Stimulated activated CD8-positive, alpha-beta memory T cell treated with anti-CD3 and anti-CD28 coated beads, Interleukin-7, amount 100 ng/mL, for 4 hours (primary cell): ENCODE measurements at places on chromosomes 2 and 18.

GRCh38 chr18:79819968-79820351 lies 22.2 kb downstream of the KCNG2 start:
- no peak for DNase-seq

- no peak for DNase-seq
These were observed 11.0 kb upstream of the CATIP start for GRCh38 chr2:218345491-218346236.

DNA sequence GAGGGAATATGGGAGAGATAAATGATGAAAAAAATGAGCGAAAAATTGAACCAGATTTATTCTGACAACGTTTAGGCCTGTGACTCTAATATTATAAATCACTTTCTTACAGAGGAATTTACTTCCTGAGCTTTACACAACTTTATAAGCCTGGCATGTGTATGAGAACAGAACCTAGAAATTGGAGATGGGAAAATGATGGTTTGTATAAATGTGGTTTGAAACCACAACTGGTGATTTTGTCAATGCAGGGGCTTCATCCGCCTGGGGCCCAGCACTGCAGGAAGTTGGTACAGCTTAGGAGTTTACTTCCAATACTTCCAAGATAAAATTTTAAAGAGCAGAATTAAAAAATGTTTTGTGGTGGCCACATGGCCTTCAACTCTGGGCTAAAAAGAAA lies 82.3 kb downstream of the VAPA start:
- DNase-seq = no peak

DNA sequence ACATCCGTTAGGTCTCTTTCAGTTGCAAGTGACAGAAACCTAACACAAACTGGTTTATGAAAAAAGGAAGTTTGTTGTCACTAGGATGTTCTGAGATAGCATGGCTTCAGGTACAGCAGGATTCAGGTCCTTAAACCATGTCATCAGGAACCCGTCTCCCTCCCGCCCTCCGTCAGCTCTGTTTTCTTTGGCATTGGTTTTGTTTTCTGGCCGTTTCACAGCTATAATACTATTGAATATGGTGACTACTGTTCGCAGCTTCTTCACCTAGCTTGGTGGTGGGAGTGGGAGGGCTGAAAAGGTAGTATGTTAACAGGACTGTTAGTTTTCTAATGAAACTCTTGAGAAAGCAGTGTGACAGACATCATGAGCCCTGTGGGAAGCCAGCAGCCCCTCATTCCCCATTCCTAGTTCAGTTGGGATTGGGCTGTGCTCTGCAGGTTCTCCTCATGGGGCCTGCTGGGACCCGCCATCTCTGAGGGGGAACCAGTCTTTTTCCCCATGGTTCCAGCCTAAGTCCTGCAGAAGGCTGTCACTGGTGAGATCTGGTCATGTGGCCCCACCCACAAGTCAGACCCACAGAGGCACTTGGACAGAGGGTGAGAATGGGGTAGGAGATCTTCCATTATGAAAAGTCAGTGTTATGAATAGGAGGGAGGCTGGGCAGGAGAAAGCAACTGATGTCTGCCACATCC lies 12.1 kb downstream of the PTMA start:
- DNase-seq = no peak

GRCh38 chr2:99112617-99113016 lies 28.9 kb upstream of the C2orf15 start:
- no peak for DNase-seq

DNA sequence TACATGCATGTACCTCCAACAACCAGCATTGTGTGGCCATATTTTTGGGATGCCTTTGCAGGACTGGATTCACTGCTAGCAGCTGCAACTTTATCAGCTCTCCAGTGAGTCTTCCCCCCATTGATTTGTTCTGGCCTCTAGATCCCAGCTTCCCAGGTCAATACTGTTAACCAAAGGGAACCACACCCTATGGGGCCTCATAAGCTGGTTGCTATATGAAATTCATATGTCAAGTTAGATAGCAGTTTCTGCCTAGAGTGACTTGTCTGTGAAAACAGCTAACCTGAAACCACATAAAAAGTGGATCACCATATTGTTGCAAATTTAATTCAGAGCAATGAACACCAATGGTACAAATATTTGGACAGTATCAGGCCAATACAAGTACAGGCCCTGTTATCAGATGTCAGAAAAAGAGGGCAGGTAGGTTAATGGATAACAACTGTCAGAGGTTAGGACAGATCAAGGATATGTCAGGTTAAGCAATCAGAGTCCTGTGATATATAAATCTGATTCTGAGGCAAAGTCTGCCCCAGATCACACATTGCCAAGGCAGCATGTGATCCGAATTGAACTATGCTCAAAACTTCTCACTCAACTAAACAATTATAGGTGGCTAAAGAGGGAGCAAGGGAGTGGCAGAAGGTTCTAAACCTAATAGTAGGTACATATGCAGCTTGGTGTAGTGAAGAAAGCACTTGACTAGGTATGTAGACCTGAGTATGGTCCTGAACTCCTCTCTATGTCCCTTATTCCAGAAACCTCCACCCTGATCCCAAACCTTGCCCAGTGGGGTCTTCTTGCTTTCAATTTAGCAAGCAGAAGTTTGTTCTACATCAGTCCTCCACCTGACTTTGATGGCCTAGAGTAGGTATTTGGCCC lies 310.2 kb upstream of the STON1 start:
- no peak for DNase-seq

DNA sequence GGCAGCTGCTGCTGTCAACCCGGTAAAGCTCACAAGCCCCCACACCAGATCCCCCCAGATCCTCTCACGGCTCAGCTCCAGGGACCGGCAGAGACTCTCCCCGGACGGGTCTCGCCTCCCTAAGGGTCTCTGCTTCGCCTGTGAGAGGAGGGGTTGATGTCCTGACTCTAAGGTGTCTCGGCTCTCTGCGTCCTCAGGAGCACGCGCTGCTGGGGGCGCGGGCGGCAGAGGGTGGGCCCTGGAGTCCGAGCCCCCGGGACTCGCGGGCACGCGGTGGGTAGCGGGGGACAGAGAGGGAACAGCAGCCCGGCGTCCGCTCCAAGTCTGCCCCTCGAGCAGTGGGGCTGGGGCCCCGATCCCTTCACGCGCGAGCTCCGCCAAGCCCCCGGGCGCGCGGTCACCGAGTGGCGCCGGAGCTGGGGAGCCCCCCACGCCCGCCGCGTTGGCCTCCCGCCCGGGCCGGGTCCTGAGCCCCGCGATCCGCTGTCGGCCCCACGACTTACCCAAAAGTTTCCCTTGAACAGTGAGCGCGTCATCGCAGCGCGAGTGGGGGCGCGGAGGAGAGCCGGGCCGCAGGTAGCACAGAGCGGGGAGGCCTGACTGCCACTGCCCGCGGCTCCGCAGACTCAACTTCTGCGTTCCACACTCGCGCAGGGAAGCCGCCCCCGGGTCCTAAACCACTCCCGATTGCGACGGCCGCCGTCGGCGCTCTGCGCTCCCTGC lies at the start of gene PSTPIP2:
PSTPIP2 (minus strand) TSS at position 608 of the 723 bp plus-strand sequence; CDS start at position 536, 72 bp downstream.
- DNase-seq = peak; percentile 36

DNA sequence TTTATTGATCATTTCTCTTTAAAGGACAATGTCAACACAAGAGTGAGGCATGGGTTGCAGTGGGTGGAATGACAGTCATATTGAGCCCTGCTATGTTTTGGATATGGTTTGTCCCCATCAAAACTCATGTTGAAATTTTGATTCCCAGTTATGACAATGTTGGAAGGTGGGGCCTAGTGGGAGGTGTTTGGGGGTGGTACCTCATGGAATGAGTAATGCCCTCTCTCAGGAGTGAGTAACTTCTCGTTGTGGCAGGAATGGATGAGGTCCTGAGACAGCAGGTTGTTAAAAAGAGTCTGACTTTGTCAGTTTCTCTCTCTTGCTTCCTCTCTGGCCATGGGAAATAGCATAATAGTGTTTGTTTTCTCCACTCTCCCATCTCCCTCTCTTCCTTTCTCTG lies 345.3 kb downstream of the DCC start:
- no peak for DNase-seq

DNA sequence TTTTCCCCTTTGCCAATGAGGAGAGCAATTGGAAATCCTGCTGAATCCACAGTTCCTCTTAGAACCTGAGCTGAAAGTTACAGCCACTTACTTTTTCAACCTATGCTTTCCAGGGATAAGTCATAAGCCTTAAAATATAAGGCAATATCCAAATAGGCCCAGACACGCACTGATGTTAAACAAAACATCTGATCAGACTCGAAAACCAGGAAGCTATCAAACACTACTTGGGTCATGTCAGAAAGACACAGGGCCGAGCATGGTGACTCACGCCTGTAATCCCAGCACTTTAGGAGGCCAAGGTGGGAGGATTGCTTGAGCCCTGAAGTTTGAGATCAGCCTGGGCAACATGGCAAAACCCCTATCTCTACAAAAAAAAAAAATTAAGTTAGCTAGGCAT lies 192.1 kb downstream of the SP3 start:
- DNase-seq = no peak

DNA sequence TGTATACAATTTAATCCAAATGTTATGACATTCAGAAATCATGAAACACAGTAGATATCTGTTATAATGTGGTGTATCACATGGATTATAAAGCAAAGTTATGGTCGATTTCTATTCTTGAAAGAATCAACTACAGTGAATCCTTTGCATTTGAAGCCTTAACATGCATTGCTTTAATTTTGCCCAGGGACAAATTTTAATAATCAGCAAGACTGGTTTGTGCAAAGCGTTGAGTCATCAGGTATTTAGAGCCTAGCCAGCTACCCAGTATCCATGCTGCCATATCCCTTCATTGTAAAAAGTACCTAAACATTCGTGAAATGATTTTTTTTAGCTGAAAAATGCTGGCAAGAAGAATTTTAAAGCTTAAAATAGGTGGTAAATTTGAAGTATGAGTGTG lies 8.9 kb upstream of the SPDYA start:
- DNase-seq = no peak

GRCh38 chr2:103739186-103739585 lies 977.4 kb downstream of the TMEM182 start:
- DNase-seq = no peak

GRCh38 chr2:15865923-15866322 lies 74.4 kb upstream of the MYCN start:
- DNase-seq = no peak

GRCh38 chr2:3324404-3325281 lies 53.0 kb downstream of the EIPR1 start:
- no peak for DNase-seq

GRCh38 chr2:176589825-176590440 lies 320.7 kb downstream of the MTX2 start:
- DNase-seq = no peak

DNA sequence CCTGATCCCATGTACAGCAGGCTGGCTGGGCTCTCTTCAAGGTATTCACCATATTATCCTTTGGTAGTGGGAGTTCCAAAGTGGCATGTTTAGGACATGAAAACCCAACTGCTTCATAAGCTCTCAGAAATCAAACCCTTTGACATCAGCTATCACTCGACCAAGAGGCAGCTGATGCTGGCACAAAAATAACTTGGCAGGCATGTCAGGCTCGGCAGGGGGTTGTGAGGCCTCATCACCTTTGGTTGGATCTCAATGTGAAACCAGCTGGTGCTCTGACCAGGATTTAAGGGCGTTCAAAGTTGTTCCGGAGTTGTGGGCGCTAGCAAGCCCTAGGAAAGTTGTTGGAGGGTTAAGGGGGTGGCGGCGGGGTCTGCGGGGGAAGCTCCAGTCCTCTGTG lies 171.9 kb downstream of the FHOD3 start:
- no peak for DNase-seq

DNA sequence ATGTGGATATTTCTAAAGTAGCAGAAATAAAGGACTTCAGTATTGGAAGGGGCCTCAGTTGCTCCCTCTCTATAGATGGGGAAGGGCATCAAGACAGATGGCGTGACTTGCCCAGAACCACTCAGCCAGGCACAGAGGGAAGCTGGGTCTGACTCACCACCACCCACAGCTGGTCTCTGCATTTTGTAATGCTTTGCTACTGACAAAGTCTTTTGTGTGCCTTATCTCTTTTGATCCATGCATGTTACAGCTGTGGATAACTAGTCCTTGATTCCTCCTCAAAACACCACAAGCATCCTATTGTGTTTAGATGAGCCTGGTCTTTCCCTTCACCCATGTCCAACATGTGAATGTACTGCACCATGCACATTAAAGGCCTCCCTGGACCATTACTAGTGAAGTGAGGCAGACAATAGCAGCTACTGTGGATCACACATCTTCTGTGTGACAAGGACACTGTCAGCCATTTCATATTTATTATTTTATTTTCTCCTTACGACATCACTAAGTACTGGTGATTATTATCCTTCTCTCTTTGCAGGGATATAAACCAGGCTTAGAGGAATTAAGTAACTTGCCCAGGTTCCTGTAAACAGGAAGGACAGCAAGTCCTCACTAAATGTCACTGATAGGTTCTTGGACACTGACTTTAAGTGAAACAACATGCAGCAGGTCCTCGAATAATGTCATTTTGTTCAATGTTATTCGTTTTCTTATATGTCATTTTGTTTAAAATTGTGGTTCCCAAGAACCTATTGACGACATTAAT lies 29.6 kb upstream of the IL37 start:
- DNase-seq = no peak

- DNase-seq = no peak
These were observed 210.9 kb upstream of the PKDCC start for GRCh38 chr2:41836948-41837347.

GRCh38 chr18:59867337-59868104 lies 32.3 kb upstream of the PMAIP1 start:
- no peak for DNase-seq

- no peak for DNase-seq
These were observed 1.7 kb downstream of the FZD7 start for GRCh38 chr2:202035089-202035940.

DNA sequence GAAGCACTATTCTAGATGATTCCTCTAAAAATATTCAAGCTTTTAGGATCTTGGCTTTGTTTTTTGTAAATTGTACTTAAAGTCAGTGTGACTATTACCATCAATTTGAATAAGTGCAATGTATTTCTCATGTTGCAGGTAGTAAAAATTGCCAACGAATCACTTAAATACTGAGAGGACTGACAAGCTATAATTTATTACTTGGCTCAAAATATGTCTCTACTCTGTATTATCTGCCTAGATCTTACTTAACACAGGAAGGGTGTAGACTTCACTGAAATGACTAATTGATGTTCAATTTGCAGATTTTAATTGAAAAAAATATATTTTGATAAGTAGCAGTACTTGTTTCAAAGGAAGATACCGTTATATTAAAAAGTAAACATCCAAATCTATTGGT lies 202.3 kb downstream of the SLC8A1 start:
- DNase-seq = no peak

GRCh38 chr18:56728741-56729140 lies 77.6 kb downstream of the WDR7 start:
- no peak for DNase-seq

- no peak for DNase-seq
These were observed 221.5 kb upstream of the NCKAP5 start for GRCh38 chr2:133789743-133790142.

- DNase-seq = no peak
These were observed 30.8 kb downstream of the TBC1D8 start for GRCh38 chr2:101120124-101120996.
